ENCODE measurements at places on chromosomes 6 and 20.

DNA sequence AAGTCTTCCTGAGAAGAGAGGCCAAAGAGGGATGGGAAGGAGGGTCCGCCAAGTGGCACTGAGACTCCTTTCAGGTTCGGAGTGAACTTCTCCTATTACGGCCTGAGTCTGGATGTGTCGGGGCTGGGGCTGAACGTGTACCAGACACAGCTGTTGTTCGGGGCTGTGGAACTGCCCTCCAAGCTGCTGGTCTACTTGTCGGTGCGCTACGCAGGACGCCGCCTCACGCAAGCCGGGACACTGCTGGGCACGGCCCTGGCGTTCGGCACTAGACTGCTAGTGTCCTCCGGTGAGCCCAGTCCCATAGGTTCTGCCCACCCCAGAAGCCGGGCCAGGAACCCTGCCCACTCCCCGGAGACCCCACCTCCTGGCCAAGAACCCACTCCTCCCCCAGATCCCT lies 4.1 kb downstream of the SLC22A7 start:
- DNase-seq = no peak

DNA sequence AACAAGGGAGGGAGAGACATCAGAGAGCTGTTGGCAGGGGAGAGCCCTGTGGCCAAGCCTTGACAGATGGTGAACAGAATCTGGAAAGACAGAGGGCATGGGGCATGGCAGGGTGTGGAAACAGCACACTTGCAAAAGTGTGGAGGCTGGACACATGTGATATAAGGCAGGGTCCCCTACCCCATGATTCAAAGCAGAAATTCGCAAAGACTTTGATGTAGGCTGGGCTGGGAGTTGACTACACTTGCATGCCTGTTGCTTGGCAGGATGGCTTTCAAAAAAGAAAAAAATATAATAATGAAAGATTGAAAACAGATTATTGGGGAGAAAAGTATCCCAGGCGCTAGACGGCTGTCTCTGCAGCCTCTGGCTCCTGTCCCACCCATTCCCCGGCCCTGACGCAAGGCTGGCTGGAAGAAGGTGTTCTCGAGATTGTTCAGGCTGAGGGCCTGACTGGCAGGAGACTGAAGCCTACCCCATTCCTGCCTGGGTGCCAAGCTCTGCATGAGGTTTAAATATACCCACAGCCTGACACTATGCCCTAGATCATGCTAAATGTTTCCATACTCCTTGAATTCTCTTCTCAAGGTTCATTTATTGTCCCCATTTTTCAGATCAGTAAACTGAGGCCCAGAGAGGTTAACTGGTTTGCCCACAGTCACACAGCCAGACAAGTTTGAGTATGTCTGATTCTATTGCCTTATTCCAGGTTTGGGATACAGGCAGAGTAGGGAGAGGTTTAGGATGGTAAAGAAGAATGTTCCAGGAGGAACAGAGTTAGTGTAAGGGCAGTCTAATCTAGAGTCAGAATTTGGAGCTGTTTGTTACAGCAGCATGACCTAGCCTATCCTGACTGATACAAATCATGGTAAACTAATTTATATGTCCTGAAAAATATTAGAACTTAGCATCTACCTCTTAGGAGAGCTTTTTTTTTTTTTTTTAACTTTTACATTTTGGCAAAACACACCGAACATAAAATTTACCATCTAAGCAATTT lies 23.4 kb upstream of the CCN5 start:
- DNase-seq = no peak

- DNase-seq = no peak
Measured at GRCh38 chr6:52539607-52540006, 37.3 kb downstream of the TRAM2 start.

DNA sequence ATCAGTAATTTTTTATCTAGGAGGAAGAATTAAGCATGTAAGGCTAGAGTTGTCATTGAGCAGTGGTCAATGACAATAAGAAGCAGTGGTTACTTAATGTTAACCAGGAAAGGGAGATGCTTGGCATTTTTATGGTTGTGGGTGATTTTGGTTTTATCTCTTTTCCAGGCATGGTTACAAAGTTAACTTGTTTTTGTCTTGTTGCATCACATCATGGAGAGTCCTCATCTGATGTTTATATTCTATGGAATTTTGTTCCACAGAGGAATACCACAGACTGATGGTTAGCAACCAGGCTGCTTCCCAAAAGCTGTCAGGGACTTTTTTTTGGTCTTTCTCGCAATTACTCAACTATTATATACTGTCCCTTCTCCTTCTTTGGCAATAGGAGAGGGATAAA lies 32.7 kb downstream of the OPRM1 start:
- DNase-seq = no peak

DNA sequence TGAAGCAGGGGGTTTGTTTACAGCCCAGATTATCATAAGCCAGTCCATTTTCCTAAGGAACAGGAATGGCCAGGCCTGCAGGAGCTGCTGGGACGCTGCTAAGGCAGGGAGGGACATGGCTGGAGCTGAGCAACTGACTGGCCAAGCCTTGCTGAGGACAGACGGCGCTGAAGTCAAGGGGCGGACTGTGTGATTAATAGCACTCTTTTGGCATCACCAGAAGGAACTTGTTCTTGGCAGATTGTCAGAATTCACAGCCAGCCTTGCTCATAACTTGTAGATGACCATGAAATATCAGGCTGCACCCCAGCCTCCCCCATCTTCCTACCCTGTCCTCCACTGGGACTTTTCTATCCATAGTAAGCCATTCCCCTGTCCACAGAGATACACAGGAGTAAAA lies 218.8 kb upstream of the RNF24 start:
- DNase-seq = no peak

GRCh38 chr20:4782378-4782772 lies 60.7 kb downstream of the PRND start:
- no peak for DNase-seq

GRCh38 chr20:49843139-49843538 lies 30.5 kb downstream of the SLC9A8 start:
- DNase-seq = no peak

DNA sequence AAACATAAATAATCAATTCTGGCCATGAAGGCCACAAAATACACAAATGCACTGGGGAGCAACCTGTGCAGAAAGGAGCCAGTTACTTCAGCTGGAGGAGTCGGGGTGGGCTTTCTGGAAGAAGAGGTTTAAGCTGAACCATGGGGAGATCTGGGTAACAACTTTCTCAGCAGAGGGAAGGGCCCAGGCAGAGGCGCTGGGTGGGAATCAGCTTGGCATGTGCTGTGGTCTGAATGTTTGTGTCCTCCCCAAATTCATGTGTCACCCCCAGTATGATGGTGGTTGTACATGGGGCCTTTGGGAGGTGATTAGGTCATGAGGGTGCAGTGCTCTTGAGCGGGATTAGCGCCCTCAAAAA lies 107.9 kb downstream of the SYCP2 start:
- DNase-seq = no peak

DNA sequence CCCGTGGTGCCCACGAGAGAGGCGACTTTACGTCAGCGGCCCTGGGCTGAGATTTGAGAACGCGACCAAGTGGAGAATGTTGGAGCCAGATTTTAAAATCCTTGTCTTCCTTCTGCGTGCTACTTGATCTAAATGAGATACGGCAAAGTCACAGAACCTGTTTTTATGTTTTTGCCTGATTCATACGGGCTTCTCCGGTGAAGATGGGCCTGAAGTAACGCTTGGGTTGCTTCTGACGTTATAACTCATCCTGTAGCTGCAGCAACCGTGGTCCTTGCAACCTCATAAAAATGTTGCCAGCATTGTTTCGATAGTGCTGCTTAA lies 462 bp upstream of the SLC35B3 start:
- DNase-seq = no peak

DNA sequence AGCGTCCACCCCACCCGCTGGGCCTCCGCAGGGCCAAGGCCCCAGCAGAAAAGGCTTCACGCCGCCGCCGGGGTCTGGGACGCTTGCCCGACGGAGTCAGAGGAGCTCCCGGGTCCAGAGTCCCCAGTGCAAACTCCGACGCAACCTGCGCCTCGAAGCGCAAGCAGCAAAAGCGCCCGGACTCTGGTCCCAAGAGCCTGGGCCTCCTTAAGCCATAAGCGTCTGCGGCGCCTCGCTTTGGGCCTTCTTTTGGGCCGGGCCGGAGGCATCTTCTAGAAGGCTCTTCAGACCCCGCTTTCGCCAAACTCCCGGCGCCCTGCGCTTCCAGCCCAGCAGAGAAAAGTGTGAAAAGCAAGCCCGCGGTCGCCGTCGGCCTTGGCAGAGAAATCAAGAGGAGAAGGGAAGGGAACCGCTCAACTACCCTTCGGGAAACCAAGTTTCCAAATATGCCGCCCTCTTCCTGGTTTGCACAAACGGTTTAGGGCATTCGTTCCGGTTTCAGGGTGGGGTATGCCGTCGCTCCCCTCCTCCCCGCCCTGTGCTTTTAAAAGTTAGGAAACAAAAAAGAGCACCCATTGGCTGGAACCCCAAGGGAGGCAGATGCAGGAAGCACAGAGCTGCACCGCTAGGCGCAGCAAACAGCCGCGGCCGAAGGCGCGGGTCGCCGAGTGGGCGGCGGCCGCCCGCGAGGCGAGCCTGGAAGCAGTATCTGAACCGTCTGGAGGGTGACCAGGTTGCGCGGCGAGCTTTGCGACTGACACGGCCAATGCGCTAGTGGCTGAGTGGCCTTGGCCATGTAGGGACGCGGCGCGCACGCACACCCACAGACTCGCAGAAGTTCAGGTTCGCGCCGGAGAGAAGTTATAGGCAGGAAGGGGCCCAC lies 1.2 kb downstream of the TBX18 start:
- DNase-seq = no peak

GRCh38 chr6:11802886-11803590 lies 24.4 kb upstream of the ADTRP start:
- DNase-seq = no peak

DNA sequence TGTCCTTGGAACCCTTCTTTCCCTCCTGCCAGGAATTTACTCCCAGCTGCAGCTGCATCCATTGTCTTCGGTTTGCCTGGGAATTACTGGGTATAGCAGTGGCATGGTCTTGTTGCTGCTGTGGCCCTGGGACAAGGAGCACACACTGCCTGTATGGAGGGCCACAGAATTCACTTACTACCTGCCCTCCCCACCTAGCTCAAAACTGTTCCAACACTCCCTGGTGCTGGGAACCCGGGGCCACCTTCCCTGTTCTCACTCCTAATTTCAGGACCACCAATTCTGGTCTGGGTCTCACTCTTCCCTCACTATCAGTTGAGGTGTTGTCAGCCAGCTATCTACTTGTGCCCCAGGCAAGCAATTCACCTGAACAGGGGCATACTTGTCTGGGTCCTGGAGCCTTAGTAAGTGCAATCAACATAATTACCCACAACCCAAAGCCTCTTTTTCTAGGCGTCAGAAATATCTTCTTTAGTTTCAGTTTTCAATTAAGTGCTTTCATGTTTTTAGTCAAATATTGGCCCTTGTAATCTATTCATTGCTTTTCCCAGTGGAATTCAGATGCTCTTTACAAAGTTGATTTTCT lies 47.2 kb downstream of the METTL24 start:
- no peak for DNase-seq

GRCh38 chr20:21125072-21125848 lies 622 bp upstream of the KIZ start:
- DNase-seq = no peak

DNA sequence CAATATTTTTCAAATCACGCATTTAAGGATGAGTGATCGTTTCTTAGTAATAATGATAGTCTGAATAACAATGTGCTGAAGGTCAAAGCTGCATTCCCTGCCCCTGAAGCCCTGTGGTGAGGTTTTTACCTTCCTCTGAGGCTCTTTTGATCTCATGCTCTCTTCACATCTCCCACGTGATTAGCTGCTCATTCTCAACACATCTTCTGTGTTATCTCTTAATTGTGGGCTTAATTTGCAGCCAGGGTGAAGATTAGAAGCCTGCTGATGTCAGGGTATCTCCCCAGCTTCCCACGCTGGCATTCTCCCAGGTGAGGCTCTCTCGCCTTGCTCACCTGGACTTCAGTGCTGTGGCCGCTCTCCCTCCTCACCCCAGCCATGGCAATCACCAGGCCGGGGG lies 109.7 kb upstream of the FOXQ1 start:
- DNase-seq = peak; percentile 10

All from stimulated activated CD4-positive, alpha-beta T cell treated with anti-CD3 and anti-CD28 coated beads, Interleukin-1b, Interleukin-23, amount 100 ng/mL, for 48 hours (primary cell).